Fibroblast of lung (primary cell): ENCODE measurements at places on chromosomes 13 and 19. TPM values are rescaled to one million over a fixed set of nuclear protein-coding genes. Genes with fewer than 3 reads are reported as not detected.
A peak's percentile ranks its signal among the peaks of the same experiment; 100 is the strongest.

ZNF66 gene
- total RNA-seq, result 0.77 and 1.5 TPM in 2 replicates

DCLK1 gene
- 6.3 and 14.4 TPM in 2 replicates for total RNA-seq

ZNF574 gene
- total RNA-seq, result 7.7 and 9.9 TPM in 2 replicates

ARRDC2 gene
- total RNA-seq, result 3.9 and 9.1 TPM in 2 replicates

ZNF426 gene
- 28.9 and 29.8 TPM in 2 replicates for total RNA-seq

CEACAM16 gene
- total RNA-seq, result under 0.01 TPM in 1 of 2 replicates, not detected in the other

OR10H1 gene
- total RNA-seq, result not detected in 2 replicates

DNA sequence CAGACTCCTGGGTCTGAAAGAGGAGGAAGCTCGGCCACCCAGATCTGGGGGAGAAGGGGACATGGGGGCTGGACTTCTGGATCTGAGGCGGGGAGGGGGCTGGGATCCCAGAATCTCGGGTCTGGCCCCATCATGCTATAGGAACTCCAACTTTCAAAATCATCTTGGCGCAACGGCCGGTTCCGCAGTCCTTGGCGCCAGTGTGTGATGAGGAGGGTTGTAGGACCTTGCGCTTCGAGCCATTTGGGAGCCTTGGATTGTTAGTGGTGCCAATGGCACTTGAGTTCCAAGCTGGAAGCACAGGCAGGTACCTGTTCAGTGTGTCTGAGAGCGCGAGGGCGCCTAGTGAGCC, 324 bp downstream of the RUVBL2 start:
- no peak for DNase-seq

GRCh38 chr19:35959040-35959967, 23.1 kb downstream of the LRFN3 start:
- DNase-seq, result no peak

- DNase-seq, result peak; percentile 20
Measured at GRCh38 chr13:52070929-52071523, 46.5 kb downstream of the UTP14C start.

DNA sequence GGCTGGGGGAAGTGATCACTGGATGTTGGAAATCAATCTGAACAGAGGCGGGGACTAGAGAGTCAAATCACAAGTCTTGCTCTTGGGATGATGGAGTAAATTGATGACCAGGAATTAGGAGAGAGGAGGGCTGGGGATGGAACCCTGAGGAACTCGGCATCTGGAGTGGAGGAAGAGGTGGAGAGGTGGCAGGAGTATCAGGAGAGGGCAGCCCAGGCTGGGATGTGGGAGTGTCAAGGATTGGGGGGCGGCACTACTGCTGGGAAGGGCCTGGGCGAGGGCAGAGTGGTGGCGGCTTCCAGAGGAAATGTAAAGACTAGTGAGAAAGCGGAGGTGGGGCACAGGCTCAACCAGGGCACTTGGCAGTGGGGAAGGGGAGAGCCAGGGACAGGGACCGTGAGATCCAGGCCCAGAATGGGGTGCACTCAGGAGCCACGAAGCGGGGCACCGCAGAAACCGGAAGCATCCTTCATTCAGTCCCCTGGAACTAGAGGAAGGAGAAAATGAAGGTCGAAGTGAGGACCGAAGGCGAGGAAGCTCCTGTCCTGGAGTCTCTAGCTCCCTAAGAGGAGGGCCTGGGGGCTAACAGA, 81.2 kb upstream of the GPR183 start:
- no peak for DNase-seq

- peak; percentile 7 for DNase-seq
Measured at GRCh38 chr13:28100150-28101121, at the start of gene FLT3. Gene FLT3 (minus strand): TSS chr13:28100576. CDS start chr13:28100510, 66 bp downstream.

- peak; percentile 72 for DNase-seq
Measured at GRCh38 chr13:79678100-79678499, 197.1 kb downstream of the NDFIP2 start.

GRCh38 chr13:25169356-25169755, 2.7 kb downstream of the AMER2 start:
- no peak for DNase-seq

- DNase-seq, result no peak
Measured at GRCh38 chr13:30216111-30216510, 91.2 kb downstream of the KATNAL1 start.

DNA sequence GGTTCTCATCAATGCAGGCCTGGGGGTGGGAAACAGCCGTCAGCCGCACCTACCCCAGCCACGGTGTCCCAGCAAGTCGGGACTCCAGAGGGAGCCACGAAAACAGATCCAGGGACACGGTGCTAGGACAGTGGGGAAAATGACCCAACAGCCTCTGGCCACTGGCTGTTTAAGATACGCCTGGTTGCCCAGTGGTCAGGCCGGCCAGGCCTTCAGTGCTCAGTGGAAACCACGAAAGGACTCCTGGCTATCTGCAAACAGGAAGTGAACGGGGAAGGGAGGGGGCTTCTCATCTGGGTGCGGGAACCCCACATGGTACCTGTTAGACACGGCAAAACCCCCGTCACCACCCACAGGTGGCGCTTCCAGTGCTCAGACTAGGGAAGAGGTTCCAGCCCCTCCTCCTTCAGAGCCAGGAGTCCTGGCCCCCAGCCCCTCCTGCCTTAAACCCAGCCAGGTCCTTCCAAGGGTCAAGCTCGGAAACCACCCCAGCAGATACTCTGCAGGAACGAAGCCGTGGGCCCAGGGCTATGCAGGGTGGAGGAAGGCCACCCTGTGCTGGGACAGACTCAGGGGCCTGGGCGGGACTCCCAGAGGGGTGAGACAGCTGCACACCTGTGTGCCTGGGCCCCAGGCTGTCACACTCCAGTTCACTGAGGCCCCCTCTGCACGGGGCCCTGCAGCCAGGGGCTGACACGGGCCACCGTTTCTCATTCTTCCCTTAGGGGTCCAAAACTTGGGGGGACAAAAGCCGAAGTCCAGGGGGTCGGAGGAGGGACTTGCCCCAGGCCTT, 4.5 kb downstream of the PPP1R12C start:
- no peak for DNase-seq

- DNase-seq, result peak; percentile 80
Measured at GRCh38 chr19:40687525-40688016, 2.9 kb downstream of the NUMBL start.

GRCh38 chr19:41801792-41802211, 5.4 kb downstream of the CEACAM3 start:
- DNase-seq, result no peak

DNA sequence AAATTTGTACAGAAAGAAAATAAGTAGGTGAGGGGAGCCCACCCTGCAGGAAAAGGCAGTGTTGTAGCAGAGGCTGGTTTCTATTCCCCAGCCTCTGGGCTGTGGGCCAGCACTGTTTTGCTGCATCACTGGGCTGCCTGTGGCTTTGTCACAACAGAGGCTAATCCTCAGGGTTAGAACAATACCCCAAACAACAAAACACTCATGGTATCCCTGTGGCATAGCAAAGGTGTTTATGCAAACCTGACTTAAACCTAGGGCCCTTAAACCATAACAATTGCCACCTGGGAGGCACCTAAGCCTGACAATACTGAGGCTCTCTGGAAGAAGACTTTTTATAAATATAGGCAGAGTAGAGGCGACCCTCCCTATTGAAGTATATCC, 314.7 kb downstream of the OLFM4 start:
- no peak for DNase-seq

DNA sequence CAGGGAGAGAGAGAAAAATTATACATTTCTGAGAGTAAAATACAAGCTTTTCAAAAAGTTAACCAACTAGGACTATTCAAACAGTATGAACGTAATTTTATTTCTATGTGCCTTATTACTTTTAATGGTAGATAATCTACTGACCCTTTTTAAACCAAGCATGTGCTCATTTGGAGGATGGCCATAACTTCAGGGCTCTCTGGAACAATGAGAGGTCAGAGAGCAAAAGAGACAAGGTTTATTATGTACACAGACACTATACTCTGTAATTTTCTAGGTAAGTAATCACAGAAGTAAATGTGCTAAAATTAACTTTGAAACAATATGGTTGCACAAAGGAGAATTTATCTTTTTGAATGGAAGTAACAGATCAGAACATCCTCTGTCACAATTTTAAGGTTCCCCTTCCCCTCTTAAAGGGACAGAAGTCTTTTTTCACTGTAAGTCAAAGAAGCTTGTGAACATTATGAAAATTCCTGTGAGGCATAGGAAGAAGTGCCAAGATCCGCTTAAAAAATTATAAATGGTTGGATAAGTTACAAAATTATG, 1.0 kb downstream of the POSTN start:
- no peak for DNase-seq

DNA sequence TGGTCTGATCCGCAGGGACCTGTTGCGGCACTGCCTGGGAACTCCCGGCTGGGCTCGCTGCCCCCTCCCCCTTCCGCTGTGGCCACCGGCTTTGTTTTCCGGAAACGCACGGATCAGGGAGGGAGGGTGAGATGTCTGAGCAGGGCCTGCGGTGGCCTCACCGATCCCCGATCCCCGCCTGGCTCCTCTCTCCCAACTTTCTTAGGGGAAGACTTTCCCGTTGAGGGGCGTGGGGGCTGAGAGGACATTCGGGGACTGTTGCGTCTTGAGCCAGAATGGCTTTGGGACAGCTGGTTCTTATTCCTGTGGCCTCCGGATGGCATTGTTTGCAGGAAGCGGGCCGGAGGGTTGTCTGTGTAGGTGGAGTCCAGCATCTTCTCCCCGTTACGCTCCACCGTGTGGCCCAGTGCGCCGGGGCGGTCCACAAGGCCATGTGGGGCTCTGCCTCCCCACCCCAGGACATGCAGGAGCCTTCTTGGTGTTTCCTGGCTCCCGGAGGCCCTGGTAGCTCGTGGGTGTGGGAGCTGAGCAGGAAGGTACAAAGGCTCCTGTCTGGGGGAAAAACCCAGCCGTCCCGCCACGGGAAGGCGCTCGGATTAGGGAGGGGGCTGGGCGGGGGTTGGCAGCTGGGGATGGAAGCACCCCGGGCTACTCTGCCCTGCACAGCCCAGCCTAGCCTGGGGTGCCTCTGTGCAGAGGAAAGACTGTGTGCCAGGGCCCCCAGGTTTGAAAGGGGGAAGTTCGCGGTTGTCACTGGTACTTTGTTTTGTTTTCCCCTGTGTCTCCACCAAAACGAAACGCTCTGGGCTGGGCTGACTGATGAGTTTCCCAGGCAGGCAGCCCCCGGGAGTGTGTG, 1.3 kb downstream of the CSNK1G2 start:
- peak; percentile 58 for DNase-seq
